GM18507 (cell line): ENCODE measurements at places on chromosomes 1 and 21.

- DNase-seq, result no peak
Observed at GRCh38 chr21:21345872-21346271, 347.7 kb downstream of the NCAM2 start.

GRCh38 chr1:200176798-200177197 is 149.3 kb downstream of the NR5A2 start:
- DNase-seq, result no peak

- no peak for DNase-seq
Observed at GRCh38 chr1:203554071-203554470, 60.1 kb downstream of the OPTC start.

- no peak for DNase-seq
Observed at GRCh38 chr1:103336408-103336807, 189.1 kb upstream of the RNPC3 start.

GRCh38 chr1:70101231-70101630 is 104.1 kb downstream of the LRRC40 start:
- DNase-seq, result no peak

DNA sequence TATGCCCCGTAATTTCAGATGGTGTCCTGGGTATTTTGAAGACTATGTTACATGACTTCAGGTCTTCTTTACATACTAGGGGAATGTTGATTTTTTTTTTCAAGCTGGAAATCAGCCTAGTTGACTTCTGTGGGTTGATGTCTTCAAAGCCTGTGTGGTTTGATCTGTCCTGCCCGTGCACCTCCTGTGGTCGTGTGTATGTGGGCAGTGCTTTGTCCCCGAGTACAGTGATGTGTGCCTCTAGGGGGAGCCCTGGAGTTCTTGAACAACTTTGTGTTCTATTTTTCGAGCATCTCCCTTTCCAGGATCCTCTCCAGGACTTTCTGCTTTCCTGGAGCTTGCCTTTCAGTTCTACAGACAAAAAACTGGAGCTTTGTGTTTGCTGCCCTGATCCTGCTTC is 28.9 kb downstream of the OBSCN start:
- DNase-seq, result no peak

DNA sequence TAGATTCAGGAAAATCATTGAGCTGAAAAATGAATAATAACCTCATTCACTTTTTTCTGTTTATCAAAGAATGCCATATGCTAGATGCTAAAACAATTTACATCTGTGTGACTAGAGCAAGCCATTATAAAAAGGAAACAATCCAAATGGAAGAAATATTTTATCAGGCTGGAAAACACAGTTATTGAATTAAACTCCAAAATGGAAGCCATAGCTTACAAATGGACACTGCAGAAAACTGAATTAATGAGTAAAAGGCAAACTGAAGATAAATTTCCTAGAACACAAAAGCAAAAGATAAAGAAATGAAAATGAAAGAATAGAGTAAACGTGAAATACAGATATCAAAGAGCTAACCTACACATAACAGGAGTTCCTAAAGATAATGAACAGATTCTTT is 33.1 kb upstream of the IL10 start:
- DNase-seq, result no peak

DNA sequence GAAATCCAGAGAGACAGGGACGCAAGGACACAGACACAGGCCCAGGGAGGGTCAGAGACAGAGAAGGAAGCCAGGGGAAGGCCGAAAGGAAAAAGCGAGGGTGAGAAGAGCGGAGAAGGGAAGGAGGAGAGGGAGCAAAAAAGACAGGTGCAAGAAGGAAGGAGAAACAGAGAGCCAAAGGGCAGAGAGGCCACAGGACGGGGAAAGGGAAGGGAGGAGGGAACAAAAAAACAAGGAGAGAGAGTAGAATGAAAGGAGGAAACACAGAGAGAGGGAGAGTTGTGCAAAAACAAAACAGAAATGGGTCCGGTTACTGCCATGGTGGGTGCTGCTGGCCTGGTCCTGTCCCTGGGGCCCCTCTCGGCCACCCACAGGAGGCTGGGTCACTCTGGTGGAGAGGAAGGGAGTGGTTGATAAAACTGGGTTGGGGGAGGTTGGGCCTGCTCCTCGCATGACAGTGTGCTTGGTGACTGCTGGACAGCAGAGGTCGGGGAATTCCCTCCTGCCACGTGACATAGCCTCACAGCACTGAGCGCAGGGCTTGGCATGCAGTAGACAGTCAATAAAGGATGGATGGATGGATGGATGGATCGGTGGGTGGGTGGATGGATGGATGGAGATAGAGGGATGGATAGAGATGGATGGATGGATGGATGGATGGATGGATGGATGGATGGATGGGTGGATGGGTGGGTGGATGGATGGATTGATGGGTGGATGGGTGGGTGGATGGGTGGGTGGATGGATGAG is 64.8 kb downstream of the RAP1GAP start:
- DNase-seq, result no peak

DNA sequence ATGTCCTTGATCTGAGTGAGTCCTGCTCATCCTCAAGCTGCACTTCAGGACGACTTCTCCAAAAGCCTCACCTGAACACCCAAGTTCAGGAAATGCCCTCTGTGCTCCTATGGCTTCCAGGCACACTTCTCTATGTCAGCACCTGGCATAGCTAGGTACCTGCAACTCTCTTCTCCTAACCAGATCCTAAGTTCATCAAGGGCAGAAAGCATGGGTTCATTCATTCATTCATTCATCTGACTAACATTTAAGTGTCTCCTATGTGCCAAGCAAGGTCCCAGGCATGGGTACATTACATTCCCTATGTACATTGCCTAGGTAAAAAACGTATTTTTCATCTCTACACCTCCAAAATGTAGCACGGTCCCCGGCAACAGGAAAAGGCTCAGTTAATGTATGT is 4.0 kb downstream of the RGS8 start:
- no peak for DNase-seq

DNA sequence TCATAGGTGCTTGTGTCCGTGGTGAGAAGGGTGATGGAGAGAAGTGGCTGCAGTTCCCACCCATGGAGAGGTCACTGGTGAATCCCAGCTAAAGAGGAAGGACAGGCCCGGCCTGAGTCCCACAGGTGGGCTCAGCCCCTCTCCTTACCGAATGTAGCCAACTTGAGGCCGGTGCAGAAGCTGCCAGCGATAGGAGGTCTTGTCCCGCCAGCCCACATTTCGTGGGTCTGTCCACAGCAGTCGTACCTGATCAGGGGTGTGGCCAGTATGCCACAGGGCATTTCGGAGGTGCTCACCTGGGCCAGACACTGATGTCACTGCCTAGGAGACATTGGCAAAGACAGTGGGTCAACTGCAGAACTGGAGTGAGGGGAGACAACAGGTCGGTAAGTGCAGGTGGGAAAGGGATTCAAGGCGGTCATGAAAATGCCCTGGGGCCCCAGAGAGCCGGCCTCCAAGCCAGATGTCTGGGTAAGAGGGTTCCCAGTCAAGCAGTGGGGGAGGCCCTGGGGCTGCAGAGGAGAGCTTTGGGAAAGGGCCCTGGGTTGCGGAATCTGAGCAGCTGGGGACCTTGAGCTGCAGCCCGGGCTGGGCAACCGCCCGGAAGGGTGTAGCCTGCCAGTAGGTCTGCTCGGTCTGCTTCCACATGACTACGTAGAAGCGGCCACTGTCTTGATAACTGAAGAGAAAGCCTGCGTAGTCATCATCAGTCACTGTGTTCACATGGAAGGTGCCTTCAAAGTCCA is 10.6 kb downstream of the THBS3 start:
- DNase-seq, result no peak

DNA sequence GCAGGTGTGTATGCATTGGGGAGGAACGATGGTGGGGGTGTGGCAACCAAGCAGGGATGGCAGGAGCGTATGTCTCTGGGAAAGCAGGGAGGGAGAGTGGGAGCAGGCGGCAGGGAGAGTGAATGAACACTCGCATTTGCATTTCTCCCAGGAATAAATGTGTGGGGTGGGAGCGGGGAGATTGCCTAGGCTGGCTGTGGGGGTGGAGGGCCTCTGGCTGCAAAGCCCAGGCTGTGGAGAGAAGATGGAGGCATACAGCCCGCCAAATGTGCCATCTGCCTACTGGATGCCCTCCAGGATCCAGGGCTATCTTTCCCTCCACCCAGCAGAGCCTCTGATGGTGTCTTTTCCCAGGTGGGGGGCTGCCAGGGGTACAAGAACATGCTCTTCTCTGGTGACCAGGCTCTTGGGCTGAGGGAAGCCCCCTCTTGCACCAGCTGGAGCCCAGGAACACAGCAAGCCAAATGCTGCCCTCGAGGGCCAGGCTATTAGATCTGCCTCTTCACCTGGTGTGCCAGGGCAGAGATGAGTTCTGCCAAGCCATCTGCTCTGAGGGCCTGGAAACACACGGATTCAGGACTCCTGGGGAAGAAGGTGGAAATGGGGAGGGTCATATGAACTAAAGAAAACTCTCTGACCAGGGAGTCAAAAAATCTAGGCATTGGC is 1.7 kb upstream of the OPTC start:
- DNase-seq, result no peak

GRCh38 chr1:60350531-60350930 is 277.0 kb upstream of the C1orf87 start:
- DNase-seq, result no peak

- DNase-seq, result no peak
Observed at GRCh38 chr1:211695135-211695816, 19.9 kb upstream of the NEK2 start.

DNA sequence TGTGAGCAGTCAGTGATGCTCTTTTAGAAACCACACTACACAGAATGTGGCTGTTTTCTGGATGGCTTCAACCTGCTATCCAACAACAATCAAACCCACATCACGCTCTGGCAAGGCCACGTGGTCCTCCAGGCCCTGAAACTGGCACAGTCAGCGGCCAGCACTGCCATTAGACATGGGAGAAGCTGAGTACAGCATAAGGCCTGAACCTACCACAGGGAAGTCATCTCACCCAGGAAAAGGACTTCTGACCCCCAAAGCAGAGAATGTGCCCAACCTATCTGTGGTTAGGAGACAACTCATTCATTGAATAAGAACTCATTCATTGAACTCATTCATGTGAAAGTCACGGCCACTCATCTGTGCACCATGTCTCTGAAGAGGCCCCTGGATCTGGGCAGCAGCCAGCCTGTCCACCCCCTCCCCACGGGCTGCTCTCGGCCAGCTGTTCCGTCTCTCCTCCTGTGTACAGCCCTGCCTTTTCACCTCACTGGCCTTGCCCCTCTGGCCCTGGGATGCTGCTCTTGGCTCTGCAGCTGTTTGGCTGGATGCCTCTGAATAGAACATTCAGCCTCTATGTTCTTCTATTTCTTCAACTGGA is 41.1 kb downstream of the C1orf198 start:
- no peak for DNase-seq

DNA sequence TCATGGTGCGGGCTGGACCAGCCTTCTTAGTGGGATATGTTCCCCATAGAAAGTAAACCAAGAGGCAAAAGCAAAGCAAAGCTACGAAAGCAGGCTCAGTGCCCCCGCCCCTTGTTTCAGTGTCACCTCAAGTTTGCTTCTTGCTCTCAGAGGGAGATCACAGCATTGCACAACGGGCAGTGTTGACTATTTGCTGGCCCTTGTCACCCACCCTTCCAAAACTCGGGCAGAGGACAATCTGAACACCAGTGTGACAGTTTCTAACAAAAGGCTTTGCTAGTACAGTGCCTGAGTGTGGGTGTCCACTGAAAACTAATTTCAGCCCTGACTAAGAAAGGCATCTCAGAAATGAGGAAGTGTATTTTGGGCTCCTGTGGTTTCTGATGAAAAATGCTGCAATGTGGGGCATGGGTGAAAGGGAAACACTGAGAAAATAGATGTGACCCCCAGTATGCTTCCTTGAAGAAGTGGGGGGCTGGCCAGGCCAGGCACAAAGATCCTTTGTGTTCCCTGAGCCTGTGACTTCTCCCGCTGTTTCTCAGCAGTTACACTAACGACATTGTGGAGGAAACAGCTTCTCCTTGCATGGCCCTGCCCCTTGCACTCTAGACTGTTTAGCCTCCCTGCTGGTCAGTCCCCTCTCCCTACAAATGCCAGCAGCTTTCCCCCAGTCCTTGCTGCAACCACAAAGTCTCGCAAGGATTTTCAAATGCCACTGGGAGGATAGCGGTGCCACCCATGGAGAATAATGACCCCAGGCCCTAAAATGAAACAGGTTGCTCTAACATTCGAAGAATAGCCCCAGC is 33.3 kb upstream of the KCNE1 start:
- peak; percentile 58 for DNase-seq
